Activated CD8-positive, alpha-beta T cell treated with anti-CD3 and anti-CD28 coated beads, Interleukin-2, amount 10 ng/mL, durations not matched to agents 7 days and 5 days (primary cell): ENCODE measurements at places on chromosomes 12 and 14. TPM values are rescaled to one million over a fixed set of nuclear protein-coding genes. Genes with fewer than 3 reads are reported as not detected.

GRCh38 chr12:103875666-103876065, 34.6 kb upstream of the NT5DC3 start:
- H3K27ac ChIP-seq = no peak overlapping the region
- no peaks in the 10 kb centered on the region for H3K36me3 ChIP-seq
- no peak for DNase-seq
- no peak overlapping the region for H3K4me3 ChIP-seq
- H3K27me3 ChIP-seq = peaks cover 4% of the 10 kb centered on the region

DNA sequence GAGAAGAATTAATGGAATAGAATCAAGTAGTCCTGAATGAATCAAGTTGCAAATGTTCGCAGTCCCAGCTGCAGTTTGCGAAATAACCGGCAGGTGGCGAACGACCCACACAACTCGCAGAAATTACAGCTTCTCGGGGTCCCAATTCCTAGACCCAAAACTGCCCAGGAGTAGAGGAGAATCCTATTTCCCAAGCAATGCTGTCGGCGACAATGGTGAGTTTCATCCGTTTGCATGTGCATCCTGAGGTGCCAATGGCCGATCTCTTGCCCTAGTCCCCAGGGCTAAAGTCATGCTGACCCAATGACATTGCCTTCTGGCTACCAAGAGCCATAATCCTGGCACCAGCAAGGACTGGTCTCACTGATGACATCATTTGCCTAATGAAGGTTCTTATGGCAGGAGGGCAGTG, 8.5 kb upstream of the ASCL1 start:
- H3K4me3 ChIP-seq = no peak overlapping the region
- peak; percentile 64 for DNase-seq
- no peaks in the 10 kb centered on the region for H3K36me3 ChIP-seq

P2RX2 gene
- not detected for total RNA-seq

CCNB1IP1 gene
- 38.3 TPM for total RNA-seq

DNA sequence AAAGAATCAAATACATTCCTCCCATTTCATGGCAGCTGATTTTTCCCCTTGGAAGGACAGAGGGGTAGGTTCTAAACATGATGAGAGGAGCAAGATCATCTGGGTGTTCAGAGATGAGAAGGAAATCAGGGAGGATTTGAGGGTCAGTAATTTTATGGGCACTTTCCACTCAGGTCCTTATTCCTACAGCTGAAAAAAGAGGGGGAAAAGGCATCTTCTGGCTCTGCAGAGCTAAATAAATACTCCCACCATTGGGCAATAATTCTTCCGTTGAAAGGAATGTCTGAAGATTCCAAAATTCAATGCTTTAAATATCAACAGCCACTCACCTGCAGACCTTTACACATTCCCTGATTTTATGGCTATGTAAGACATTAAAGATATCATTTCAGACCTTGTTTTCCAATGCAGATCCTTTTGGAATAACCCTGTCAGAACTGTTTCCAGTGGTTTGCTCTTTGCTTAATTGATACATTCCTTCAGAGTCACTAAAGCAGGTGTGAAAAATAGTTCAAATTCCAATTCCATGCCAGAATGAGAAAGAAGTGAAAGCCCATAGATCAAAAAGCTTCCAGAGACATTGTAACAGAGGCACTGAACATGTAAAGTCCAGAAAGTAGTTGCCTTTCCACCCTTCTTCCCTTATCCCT, 233.3 kb upstream of the KRR1 start:
- no peaks in the 10 kb centered on the region for H3K36me3 ChIP-seq
- no peak overlapping the region for H3K27ac ChIP-seq
- no peak for DNase-seq
- peaks cover 27% of the 10 kb centered on the region for H3K27me3 ChIP-seq
- no peaks in the 10 kb centered on the region for H3K4me1 ChIP-seq

DNA sequence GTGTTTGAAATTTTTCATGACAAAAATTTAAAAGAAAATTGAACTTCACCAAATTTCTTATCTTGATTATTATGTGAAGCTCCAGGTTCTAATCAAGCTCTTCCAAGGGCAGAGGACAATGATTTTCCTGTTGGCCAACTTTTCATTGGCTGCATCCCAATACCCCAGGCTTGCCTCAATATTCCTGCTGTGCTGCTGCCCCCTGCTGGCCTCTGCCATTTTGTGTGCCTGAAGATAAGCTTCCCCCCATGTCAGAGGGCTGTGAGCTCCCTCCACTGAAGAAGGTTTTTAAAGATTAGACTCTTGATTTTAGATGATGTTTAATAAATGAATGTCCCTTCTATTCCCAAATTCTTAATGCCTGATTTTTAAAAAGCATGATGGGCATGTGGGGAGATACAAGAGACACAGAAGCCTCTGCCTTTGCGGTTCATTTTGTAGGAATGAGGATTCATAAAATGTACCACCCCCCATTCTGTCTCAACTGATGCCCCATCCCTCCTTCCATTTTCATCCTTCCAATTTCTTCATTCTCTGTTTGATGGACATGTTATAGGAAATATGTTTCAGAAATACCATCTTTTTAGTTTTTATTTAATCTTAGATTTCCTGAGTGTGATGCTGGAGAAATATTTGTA, 76.7 kb upstream of the RGS6 start:
- H3K4me3 ChIP-seq = no peak overlapping the region
- no peaks in the 10 kb centered on the region for H3K36me3 ChIP-seq
- no peak overlapping the region for H3K27ac ChIP-seq
- H3K27me3 ChIP-seq = peaks cover 33% of the 10 kb centered on the region
- peak; percentile 64 for DNase-seq

- no peak for DNase-seq
- H3K4me3 ChIP-seq = no peak overlapping the region
- no peak overlapping the region for H3K27ac ChIP-seq
- no peaks in the 10 kb centered on the region for H3K27me3 ChIP-seq
- H3K36me3 ChIP-seq = peaks cover 40% of the 10 kb centered on the region
- peaks cover 4% of the 10 kb centered on the region for H3K4me1 ChIP-seq
These were observed 29.0 kb downstream of the ATP2B1 start for GRCh38 chr12:89679631-89680030.

DNA sequence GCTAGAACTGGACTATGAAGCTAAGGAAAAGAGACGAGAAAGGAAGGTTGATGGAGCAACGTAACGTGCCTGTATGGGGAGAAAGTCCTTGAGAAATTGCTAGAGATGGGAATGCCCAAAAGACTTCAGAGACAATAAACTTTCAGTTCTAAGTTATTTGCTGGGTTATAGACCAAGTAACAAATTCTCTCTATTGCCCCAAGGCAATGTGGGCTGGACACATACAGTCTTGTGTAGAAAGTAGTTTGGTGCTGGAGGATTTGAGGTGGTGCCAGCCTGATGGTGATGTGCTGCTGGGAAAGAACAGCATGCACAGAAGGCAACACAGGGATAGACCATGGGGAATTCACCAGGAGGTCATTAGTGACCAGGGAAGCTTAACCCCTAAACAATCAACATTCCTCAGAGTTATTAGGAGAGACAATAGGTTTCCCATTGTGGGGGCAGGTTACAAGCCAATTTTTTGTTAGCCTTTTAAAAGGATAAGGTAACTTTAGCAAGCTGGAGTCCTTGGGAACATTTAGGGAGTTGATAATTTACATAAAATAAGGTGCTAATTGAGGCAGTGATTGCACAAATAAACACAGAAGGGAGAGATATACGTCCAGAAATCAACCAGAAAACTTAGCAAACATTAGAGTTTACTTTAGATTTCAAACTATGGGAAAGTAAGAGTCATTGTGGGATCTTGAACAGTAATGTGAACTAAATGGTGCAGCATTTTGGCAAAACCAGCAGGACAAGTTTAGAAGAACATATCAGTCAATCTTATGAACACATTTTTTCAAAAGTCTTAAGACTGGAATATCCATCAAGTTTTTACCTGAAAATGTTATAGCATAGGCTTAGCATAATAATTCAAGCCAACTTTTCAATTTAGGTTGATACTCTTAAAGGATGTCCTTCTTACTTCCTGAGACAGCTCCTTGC, 61.4 kb downstream of the LMNTD1 start:
- no peak overlapping the region for H3K27ac ChIP-seq
- peaks cover 2% of the 10 kb centered on the region for H3K4me1 ChIP-seq

DNA sequence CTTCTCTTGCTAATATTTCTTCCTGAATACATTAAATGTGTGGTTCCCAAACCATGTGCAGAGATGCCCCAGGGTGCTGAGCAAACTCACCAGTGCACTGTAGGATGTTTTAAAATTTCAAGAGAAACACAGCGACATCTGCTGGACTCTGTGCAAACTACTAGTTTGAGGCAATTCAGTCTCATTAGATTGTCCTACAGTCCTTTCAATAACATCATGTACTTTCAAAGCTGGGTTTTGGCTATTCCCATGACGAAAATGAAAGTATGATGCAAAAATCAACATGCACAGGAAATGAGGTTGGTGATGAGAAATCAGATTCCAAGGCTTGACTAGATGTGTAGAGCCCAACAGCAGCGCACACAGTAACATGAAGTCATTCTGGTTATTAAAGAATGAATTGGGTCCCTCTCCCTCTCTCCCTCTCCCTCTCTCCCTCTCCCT, 66.3 kb downstream of the CLIP1 start:
- H3K4me3 ChIP-seq = no peak overlapping the region
- no peak overlapping the region for H3K27ac ChIP-seq
- H3K36me3 ChIP-seq = peaks cover 45% of the 10 kb centered on the region
- H3K4me1 ChIP-seq = peaks cover 16% of the 10 kb centered on the region
- peak; percentile 74 for DNase-seq

AKAP5 gene
- 2.1 TPM for total RNA-seq

DNA sequence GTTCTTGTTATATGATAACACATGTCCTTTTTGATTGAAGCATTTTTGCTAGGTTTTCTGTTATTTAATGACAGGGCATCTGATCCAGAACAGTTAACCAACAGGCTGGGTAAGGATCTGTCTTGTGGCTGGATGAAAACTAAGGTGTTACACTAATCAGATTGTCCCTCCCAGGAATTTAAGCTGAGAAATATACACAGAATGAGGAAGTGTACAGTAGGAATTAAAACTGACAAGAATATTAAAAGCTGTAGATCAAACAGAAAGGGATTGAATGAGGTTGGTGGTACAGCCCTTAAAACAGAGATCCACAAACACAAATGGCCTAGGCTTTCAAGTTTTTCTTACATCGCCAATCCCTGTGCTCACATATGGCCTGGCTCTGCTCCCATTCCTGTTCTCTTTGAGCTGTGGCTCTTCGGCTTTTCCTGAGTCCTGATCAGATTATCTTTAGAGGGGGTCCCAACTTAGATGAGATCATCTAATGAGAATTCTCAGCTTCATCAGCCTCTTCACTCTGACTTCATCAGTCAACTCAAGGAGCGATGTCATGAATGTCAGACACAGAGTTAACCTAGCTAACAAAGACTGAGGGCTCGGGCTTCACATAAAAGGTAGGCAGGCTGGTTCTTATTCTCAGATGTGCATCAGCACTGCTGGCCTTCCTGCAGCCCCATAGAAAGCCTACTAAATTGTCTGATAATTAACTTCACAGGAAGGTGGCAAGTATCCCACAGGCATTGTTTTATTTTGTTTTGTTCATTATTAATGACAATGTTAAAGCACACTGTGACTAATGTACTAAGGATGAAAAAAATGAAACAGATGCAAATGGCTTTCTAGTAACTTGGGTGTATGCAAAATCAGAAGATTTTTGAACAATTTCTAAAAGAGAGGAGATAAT, 11.4 kb downstream of the PYGL start:
- no peak overlapping the region for H3K4me3 ChIP-seq
- DNase-seq = no peak
- H3K4me1 ChIP-seq = peaks cover 4% of the 10 kb centered on the region
- H3K36me3 ChIP-seq = no peaks in the 10 kb centered on the region
- no peak overlapping the region for H3K27ac ChIP-seq

GRCh38 chr12:38160318-38161122, 156.1 kb upstream of the ALG10B start:
- no peak for DNase-seq
- H3K36me3 ChIP-seq = no peaks in the 10 kb centered on the region
- no peaks in the 10 kb centered on the region for H3K27me3 ChIP-seq
- H3K4me3 ChIP-seq = no peak overlapping the region

GRCh38 chr12:82277582-82277981, 80.6 kb downstream of the CCDC59 start:
- no peaks in the 10 kb centered on the region for H3K36me3 ChIP-seq
- H3K27me3 ChIP-seq = no peaks in the 10 kb centered on the region
- no peaks in the 10 kb centered on the region for H3K4me1 ChIP-seq
- no peak for DNase-seq
- no peak overlapping the region for H3K27ac ChIP-seq

DNA sequence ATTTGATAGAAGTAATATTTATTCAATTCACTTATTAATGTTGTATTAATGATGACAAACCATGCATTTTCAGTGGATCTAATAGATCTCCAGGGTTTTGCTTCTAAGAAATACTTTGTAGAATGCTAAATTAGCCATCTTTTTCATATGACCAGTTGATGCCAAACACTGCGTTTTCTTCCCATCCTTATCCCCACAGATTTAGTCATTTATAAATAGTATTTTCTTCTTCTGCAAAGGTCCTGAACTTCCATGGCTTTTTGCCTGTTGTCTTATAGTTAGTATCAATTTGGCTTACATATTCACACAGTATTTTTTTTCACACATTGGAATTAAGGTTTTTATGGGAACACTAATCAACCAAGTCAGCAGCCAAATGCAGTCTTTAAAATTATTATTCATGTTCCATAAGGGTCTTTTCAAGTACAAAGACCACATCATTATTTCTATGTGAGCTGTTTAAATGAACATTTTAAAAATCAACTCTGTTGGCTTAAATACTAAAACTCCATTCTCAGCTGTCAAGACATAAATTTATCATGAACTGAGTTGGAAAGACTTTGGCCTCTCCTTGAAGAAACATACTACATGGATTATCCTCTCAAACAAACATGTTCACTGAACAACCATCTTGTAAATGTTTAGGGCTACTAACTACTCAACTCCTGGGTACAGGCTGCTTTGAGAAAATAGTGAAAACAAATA, 1278.4 kb upstream of the FLRT2 start:
- DNase-seq = no peak
- H3K36me3 ChIP-seq = no peaks in the 10 kb centered on the region
- H3K4me1 ChIP-seq = no peaks in the 10 kb centered on the region
- no peaks in the 10 kb centered on the region for H3K27me3 ChIP-seq
- no peak overlapping the region for H3K4me3 ChIP-seq

PIGH gene
- total RNA-seq = 17.5 TPM
